ENCODE measurements at places on chromosomes 13 and 19.

GRCh38 chr19:40633207-40633606, 32.0 kb downstream of the LTBP4 start:
- DNase-seq = no peak

- DNase-seq = no peak
Measured at GRCh38 chr19:29858000-29858596, 46.3 kb downstream of the CCNE1 start.

- DNase-seq = no peak
Measured at GRCh38 chr13:108315991-108316390, 46.5 kb downstream of the TNFSF13B start.

- DNase-seq = no peak
Measured at GRCh38 chr19:29090783-29091526, 122.0 kb downstream of the UQCRFS1 start.

- no peak for DNase-seq
Measured at GRCh38 chr13:50378509-50379044, 363.3 kb downstream of the KCNRG start.

DNA sequence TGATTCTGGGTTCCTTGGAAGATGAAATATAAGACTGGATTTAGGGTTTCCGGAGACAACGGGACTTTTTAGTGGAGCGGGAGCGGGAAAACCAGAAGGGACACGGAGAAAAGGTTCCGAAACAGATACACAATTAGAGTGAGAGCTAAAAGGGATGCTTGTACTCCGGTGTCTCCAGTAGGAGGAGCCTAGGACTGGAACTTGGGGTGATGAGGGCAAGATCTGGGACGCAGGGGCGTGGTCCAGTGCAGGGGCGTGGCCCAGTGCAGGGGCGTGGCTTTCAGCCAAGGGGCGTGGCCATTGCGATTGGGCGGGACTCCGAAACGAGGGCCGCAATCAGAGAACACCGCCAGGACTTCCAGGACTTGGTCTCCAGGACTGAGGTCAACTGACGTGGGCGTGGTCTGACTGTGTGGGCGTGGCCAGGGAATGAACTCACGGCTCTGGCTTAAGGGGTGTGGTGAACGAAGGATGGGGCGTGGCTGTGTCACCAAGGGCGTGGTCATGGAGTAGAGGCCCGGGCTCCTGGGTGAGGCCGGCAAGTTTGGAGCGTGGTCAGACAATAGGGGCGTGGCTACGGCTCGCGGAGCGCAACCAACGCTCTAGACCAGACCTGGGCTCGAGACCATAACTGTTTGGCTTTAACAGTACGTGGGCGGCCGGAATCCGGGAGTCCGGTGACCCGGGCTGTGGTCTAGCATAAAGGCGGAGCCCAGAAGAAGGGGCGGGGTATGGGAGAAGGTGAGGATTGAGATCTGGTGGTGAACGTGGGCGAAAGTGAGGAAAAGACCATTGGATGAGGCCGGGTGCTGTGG, at the start of gene DKKL1:
DKKL1 (plus strand) TSS at position 610 of the 815 bp plus-strand sequence; CDS start at position 732, 122 bp downstream.
- DNase-seq = peak; percentile 100

DNA sequence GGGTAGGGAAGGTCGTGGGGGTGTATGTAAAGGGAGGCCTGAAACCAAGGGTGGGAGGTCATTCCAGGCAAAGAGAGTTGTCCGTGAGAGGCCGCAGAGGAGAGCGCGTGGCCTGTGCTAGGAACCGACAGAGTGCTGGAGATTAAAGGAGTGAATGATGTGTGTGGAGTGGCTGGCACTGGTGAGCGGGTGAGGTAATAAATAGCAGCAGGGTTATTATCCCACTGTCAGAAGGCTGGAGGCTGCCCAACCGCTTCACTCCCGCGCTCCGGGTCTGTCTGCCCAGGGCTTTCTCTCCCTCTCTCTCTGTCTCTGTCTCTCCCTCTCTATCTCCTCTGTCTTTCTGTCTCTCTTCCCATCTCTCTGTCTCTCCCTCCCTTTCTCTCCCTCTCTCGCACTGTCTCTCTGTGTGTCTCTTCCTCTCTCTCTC, 17.4 kb downstream of the ZNF579 start:
- DNase-seq = no peak

- DNase-seq = no peak
Measured at GRCh38 chr13:50464349-50465251, 378.9 kb downstream of the DLEU7 start.

GRCh38 chr19:2306281-2306806, 1.6 kb downstream of the LINGO3 start:
- no peak for DNase-seq

DNA sequence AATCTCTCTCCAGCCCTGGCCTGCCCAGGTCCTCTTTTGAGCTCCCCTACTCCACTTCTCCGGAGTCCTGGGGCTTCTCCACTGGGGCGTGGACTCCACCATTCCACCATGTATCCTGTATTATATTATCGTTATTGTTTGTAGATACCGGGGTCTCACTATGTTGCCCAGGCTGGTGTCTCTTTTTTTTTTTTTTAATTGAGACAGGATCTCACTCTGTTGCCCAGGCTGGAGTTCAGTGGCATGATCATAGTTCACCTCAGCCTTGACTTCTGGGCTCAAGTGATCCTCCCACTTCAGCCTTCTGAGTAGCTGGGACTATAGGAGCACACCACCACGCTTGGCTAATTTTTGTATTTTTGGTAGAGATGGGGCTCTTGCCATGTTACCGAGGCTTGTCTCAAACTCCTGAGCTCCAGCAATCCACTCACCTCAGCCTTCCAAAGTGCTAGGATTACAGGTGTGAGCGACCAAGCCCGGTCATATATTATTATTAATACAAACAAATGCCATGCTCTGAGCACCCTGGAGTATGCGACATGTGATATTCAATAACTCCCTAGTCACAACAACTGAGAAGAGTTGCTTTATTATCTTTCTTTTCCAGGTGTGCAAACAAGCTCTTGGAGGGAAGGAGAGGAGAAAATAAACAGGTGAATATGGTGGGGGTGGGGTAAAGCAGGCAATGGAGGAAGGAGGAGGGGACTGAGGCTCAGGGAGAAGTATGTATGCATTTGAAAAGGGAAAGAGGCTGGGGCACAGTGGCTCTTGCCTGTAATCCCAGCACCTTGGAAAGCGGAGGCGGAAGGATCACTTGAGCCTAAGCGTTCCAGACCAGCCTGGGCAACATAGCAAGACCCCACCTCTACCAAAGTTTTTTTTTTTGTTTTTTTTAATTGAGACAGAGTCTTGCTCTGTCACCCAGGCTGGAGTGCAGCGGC, 2.8 kb upstream of the CERS4 start:
- DNase-seq = no peak

DNA sequence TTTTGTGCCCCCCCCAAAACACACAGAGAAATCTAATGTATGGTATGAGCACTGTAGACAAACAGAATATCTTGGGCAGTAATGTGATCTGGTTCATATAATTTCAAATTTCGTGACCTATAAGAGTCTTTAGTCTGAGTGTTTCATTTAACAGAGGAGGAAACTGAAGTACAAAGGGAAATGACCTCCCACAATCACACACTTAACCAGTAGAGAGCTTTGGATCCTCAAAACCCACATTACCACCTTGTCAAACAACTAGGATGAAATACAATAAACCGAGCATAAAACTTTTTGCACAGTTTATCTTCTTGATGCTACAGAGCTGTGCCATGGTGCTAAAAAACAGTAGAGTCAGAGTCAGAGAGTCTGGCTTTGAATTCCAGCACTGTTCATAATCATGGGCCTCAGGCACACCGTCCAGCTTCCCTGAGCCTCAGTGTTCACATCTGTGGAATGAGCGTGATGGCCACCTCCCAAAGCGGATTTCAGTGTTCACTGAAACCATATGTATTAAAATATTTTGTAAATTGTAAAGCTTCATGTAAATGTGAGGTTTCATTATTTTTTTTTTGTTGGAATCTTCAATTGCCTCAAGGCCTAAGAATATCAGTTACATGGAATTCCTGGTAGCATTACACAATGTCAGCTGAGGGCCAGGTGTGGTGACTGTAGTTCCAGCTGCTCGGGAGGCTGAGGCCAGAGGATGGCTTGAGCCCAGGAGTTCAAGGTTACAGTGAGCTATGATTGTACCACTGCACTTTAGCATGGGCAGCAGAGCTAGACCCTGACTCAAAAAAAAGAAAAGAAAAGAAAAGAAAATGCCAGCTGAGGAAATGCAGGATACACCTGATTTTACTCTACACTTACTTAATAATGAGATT, 126.4 kb upstream of the FRY start:
- DNase-seq = no peak

DNA sequence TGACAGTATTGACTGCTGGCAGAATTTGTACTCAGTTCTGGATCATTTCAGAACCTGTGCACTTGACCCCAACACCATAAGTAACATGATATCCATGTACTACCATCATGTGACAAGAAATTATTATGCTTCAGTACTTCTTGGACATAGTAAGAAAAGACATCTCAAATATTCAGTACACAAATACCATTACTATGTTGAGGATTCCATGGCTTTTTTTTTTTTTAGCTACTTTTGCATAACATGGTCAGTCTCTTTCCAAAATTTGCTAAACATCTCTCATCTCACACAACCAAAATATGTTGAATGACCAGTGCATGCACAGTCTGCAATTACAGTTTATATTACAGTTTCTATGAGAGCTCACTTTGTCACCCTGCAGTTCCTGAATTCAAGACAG, 85.3 kb downstream of the FLT1 start:
- DNase-seq = no peak

DNA sequence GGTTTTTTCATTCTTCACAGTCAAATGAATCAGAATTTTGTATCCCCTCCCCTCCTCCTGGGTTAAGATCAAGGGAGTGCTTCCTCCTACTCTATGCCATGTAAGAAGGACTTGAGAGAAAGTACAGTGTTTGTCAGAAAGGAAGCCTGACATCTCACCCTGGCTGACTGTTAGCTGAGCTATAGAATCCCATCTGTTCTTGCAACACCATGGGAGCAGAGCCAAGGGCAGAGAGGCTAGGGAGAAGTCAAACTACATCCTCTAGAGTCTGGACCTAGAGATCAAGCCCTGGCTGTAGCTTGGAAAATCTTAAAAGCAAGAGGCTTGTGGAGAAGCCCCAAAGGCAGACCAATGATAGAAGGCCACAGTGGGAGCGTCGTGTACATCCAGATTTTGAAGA, 145.9 kb downstream of the OLFM4 start:
- DNase-seq = no peak

DNA sequence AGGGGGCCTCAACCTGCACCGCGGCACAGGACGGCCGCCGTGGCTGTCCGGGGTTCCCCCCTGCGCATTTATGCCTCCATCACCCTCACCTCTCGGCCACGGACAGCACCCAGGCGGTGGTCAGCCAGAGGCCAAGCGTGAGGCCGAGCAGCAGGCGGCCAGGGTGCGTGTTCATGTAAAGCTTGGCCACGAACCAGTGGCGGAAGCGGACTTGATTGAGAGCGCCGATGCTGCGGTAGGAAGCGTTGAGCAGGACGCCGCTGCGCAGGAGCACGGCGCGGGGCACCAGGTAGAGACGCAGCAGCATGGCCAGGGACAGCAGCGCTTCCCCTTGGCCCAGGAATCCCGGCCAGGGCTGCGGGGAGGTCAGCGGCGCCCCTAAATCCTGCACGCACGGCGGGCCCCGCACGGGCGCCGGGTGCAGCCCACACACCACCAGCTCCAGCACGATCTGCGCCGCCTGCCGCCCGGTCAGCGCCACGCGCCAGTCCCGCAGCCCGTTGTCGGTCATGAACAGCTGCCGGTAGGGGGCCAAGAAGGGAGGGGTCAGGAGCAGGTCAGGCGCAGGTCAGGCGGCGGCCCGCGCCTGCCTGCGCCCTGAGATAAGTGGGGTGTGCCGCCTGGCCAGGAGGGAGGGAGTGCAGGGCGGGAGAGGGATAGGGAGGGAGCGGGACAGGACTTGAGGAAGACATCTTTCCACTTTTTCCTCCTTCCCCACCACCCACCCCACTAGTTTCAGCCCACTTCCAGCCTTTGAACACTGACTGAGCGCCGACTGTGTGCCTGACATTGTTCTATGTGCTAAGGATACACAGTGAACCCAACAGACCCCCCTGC, 6.5 kb downstream of the KCNN4 start:
- peak; percentile 72 for DNase-seq

DNA sequence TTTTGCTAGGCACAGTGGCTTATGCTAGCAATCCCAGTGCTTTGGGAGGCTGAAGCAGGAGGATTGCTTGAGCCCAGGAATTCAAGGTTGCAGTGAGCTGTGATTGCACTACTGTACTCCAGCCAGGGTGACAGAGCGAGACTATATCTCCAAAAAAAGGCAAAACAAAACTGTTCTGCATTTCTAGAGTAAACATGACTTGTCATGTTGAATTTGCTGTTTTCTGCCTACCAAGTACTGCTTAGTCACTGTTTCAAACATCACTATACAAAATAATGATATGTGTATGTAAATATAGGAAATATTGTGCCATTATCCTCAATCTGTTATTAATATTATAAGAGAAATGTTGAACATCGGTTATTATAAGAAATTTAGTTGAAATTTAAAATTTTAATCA, 9.2 kb downstream of the RFC3 start:
- no peak for DNase-seq

DNA sequence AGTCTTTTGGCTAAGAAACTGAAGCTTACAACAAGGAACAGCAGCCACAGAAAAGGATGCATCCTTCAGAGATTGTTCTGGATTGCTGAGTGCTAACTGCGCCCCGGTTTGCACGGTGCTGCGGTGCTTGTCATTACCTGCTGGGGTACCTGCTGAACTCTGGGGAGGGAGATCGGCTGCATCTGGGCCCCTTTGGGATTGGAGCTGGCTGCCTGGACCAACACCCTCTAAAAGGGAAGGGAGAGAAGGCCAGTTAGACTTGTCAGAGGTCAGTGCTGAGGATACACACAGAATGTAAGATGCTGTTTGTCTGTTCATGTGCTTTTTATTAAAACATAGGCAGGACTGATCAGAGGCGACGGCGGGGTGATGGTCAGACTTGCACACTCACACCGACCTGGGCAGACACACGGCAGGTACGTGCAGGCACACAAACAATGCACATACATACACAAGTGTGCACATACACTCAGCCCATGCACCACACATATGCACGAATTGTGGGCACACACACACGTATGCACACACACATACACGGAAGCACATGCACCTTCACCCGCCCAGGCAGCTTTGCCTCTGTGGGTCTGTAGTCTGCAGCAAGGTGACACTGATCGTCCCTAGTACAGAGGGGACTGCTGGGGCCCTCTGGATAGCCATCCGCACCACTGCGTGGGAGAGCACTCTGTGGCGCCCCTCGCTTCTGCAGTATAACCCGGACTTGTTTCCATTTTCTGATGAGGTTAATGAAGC, 66.1 kb downstream of the RFX2 start:
- DNase-seq = no peak

DNA sequence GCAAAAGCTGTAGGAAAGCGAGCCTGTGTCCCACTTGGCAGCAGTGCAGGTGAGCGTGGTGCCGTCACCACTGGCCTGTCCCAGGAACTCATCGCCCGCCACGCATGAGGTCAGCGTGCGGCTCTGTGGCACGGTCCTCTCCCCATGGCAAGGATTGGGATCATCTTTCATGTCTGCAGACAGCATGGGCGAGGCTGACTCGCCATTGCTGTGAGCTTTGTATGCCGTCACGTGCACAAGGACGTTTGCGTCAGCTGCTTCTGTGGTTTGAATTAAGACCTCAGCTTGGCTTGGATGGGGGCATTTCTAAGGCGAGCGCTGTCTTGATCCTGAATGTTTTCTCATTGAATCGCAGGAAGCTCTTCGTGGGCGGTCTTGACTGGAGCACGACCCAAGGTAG, 9.8 kb downstream of the DAZAP1 start:
- DNase-seq = no peak

GRCh38 chr13:43428545-43429296, 358.1 kb downstream of the ENOX1 start:
- DNase-seq = no peak
